ENCODE measurements at places on chromosomes 5 and 9.
A peak's percentile ranks its signal among the peaks of the same experiment; 100 is the strongest.

GRCh38 chr9:122219856-122220672, 8.7 kb downstream of the LHX6 start:
- no peak for DNase-seq

DNA sequence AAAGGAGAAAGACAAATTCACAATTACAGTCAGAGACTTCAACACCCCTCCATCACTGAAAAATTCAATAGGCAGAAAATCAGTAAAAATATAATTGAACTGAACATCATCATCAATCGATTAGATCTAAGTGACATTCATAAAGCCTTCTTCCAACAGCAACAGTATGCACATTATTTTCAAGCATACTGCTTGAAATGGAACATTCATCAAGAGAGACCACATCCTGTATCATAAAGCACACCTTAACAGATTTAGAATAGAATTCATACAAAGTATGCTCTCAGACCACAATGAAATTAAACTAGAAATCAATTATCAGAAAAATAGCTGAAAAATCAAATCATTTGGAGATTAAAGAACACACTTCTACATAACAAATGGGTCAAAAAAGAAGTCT, 39.1 kb downstream of the ERMP1 start:
- no peak for DNase-seq

DNA sequence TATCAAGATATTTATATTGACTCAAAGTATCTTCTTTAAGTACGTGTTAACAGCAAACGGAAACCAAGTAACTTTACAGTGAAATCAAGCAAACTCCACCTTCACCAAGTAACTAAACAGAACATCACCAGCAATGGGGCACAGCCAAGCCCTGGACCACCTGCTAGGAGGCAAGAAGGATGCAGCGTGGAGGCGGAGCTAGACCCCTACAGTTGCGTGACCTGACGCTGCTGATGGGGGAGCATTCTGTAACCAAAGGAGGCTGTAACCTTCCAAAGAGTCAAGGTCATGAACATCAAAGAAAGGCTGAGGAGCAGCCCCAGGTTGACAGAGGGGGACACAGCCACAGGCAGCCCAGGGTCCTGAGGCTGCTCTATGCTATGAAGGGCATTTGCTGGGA, 6.1 kb downstream of the VAV2 start:
- no peak for DNase-seq

- no peak for DNase-seq
These were observed 29.6 kb upstream of the VLDLR start for GRCh38 chr9:2591967-2592366.

DNA sequence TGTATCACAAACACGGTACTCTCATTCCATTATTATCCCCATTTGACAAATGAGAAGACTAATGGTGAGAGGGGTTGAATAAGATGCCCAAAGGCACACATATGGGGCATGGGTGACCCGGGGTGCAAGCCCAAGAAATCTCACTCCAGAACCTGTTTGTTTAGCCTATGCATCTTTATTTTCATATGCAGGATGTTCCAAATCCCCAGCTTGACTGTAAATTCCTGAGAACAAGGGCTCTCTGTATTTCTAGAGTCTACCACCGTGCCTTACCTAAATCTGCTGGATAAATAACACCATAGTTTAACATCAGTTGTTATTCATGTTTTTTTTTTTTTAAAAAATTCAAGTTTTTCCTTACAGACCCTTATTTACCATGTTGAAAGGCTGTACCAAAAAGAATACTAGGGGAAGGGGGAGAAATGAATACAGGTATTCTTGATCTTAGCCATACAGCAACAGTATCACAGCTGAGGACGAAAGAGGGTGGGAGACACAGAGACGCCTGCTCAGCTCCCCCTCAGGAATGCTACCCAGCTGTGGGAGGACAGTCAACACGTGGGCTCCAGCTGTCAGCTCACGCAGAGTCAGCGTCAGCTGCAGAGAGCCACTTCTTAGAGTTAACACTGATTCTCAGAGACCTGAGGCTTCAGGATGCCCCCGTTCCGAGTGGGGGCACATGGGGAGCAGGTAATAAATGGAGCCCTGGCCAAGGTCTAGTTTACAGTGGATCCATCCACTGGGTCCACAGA, 86.6 kb downstream of the MED27 start:
- DNase-seq, result no peak

GRCh38 chr5:1325191-1325741, 19.6 kb downstream of the CLPTM1L start:
- no peak for DNase-seq

DNA sequence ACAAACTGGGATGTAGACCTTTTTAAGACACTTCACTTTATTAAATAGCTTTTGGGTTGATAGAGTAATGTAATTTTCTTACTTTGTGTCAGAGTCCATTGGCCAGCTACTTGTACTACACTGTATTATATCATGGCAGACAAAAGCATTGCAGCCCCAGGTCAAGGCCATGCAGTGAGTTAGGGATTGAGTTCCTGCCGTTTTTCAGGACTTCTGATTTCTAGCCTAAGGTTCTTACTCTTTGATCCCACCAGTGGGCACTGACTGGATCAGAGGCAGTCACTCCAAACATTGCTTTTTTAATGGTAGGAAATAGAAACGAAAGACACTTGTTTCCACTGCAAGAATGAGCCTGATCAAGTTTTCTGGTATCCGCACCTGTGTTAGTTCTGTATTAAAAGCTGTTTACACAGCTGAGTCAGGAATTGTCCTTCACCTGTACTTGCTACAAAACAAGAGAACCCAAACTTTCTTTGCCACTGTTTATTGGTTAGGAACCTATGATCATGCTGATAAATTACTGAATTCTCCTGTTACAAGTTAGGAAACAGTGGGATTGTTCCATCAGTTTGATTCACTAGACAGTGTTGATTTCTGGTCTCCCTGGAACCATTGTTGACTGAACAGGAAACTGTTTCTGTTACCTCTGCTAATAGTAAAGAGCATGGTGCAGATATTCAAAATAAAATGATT, 22.1 kb downstream of the LRRC70 start:
- no peak for DNase-seq

GRCh38 chr5:150361301-150361700, 3.8 kb downstream of the TCOF1 start:
- DNase-seq, result no peak

DNA sequence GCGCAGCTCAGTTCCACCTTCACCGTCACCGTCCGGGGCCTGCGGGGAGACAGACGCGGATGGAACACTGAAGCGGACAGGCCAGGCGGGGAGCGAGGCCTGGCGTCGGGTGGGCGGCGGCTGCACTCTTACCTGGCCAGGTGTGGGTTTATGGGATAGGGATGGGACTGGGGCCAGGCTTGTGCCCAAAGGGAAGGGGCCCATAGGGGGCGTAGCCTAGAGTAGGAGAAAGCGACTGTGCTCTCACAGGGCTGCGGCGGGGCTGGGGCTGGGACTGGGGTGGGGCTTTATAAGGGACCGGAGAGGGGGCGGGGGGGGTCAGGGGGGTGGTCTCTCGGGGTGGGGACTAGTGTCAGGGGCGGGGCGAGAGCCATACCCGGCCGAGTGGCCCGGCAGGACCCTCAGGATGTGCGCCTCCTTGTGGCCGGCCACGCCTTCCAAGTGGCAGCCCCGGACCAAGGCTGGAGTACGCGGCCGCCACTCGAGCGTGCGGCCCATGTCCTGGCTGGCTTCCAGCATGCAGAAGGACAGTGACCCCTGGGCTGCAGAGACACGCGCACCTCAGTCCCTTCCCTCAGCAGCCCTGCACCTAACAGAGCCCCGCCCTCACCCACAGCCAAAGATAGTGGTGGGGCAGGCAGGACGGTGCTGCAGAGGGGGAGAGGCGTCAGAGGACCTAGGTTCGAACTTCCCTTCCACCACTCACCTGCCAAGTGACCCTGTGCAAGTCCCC, 22.8 kb downstream of the FPGS start:
- no peak for DNase-seq

DNA sequence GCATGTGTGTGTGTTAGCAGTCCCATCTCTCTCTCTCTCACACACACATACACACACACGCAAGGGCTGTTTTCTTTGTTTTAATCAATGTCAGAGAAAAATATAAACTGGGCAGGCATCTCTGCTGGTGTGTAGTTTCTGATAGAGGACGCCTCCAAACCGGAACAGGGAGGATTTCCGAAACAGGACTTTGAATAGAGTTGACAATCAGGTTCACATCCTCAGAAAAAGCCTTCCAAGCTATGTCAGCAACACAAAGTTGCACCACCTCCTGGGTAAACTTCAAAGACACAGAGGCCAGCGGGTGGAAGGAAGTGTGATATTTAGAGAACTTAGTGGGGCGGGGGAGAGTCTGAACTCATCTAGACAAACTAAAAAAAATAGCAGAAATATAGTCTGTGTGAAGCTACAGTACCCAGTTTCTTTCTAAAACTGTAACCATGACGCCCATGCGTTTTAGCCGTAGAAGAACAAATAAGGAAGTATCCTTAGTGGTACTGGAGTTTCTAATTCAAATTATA, 1.2 kb downstream of the ST8SIA4 start:
- DNase-seq, result peak; percentile 24

DNA sequence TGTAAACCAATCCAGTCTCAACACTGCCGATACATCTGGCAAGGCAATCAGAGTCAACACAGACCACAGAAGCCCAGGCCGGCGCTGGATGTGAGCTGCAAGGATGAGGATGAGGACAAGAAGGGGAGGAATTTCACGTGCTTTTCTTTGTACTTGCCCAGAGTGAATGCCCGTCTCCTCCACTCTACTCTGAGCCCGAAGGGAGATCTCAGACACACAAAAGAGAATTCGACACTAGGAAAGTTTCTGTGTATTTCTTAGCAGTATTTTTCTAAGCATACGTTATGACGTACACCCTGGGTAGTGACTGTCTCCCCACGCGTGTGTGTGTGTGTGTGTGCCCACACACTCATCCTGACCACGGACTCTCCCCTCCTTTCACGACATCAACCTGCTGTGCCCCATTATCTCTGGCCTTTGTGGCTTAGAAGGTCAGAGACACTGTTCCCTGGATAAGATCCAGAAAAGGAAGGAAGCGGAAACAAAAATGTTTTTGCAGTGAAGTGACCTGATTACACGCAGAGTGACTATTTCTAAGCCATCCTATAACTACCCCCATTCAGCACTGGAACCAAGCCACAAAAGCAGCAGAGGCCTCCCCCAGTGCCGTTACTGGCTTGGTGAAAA, 227.3 kb upstream of the DAPK1 start:
- DNase-seq, result no peak

DNA sequence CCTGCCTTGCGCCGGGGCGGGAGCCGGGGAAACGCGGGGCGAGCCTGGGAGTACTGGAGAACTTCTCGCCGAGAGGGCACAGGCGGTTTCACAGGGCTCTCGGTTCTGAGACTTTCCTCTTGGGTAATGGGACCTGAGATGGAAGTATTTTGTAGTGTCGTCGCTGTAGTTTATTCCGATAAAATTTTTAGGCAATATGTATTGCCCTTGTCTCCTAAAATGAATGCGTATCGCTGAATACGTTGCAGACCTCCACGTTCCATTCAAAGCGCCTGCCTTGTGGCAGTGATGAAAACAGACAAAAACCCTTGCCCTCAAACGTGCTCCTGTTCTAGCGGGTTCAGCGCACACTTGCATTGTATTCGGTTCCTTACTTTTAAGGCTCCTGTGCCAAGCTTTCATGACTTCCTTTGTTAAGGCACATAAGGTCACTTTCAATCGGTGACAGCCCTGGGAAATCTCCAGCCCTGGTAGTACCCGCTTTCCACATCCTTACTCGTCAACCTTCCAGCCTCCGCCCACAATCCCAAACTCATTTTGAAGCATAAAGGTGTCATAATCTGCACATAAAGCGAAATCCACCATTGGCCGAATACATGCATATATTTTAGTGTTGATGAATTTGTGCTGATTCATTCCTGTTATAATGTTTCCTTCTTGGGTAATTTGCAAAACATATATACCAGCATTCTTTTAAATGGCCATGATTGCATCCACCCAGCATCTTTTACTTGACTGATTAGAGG, 694 bp downstream of the RMI1 start:
- no peak for DNase-seq

GRCh38 chr5:57841676-57842363, 359.2 kb upstream of the ACTBL2 start:
- DNase-seq, result no peak

- no peak for DNase-seq
These were observed 74.7 kb downstream of the PTTG1 start for GRCh38 chr5:160496334-160496733.

GRCh38 chr5:147410496-147411358, 99.1 kb downstream of the DPYSL3 start:
- no peak for DNase-seq

- DNase-seq, result no peak
These were observed 76.3 kb downstream of the AOPEP start for GRCh38 chr9:94802793-94803192.

- no peak for DNase-seq
These were observed 7.9 kb downstream of the TICAM2 start for GRCh38 chr5:115594128-115595047.

GRCh38 chr5:107764976-107765804, 94.5 kb upstream of the EFNA5 start:
- DNase-seq, result no peak

- DNase-seq, result no peak
These were observed 53.8 kb downstream of the HRH2 start for GRCh38 chr5:175711472-175712312.

GRCh38 chr5:150036513-150036912, 36.0 kb downstream of the HMGXB3 start:
- no peak for DNase-seq

DNA sequence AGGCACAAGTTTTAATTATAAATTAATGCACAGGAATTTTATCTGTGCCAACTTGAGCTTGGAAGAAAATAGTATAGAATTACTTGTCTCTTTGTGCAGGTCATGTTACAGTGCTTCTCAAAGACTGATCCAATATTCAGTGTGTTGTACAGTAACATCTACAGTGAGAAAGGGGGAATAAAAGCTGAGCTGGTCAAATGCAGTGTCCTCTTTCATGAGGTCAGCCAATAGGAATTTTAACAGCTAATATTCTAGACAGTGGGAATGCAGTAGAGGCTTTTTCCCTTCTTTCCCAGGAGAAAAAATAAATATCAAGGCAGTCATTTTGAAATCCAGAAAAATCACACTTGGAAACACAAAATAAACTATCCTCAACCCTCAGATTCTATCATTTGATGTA, 95.7 kb upstream of the ITGA1 start:
- no peak for DNase-seq

DNA sequence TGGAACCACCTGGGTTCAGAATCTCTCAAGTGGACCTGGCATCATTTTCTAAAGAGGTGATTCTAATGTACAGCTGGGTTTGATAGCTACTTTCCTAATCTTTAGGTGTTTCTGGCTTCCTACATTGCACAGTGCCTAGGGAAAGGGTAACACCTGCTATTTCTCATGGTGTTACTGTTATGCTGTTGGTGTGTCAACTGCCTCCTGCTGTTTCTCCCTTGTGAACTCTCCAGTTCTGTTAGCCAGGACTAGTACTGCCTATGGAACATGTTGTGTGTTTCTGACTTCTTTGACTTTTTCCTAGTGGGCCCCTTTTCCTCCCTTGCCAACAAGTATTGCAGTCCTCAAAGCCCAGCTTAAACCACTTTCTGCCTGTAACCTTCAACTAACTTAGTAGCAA, 5.5 kb downstream of the ARHGEF28 start:
- DNase-seq, result no peak

- no peak for DNase-seq
These were observed 102.9 kb upstream of the PPP1R26 start for GRCh38 chr9:135376511-135377265.

GRCh38 chr5:177300236-177300880, 3.2 kb downstream of the RAB24 start:
- no peak for DNase-seq

Measured in activated CD4-positive, CD25-positive, alpha-beta regulatory T cell (primary cell).